Activated CD4-positive, CD25-positive, alpha-beta regulatory T cell (primary cell): ENCODE measurements at places on chromosomes 7 and 10.

GRCh38 chr10:79387466-79387973 is 40.3 kb downstream of the PPIF start:
- DNase-seq, result no peak

- no peak for DNase-seq
These were observed 26.5 kb upstream of the TRIL start for GRCh38 chr7:28984631-28985030.

DNA sequence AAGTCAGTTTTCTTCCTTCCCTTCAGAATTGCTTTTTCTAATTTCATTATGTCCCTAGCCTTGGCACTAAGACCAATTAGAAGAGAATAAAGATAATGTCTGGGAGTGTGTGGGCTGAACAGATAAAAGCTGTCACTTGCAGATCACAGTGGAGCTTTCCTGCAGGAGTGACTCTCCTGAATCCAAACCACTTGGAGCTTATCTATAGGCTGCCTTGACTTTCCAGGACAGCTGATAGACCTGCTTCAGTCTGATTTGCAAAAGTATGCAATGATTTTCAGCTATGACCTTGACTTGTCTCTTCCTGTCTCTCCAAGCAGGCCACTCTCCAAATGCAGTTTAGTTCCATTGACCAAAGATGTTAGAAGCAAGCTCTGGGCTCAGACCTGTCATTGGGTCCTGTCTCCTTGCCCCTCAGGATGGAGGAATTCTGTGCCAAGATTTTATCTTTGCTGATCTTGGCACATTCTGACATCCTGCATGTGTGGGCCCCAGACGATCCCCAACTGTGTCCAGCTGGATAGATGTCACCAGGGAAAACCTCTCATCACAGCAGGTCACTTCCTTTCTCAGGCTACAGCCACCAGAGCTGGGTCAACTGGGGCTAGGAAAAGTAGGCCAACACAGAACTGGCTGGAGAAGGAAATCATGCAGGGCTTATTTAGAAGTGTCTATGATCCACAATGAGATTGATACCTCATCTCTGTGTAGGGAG is 120.9 kb upstream of the ZNF438 start:
- DNase-seq, result no peak

GRCh38 chr7:8114175-8114574 is 145.6 kb downstream of the GLCCI1 start:
- DNase-seq, result no peak

GRCh38 chr7:128858380-128859231 is 4.0 kb upstream of the ATP6V1F start:
- DNase-seq, result no peak

GRCh38 chr10:5534880-5535856 is 10.4 kb downstream of the CALML3 start:
- DNase-seq, result no peak

DNA sequence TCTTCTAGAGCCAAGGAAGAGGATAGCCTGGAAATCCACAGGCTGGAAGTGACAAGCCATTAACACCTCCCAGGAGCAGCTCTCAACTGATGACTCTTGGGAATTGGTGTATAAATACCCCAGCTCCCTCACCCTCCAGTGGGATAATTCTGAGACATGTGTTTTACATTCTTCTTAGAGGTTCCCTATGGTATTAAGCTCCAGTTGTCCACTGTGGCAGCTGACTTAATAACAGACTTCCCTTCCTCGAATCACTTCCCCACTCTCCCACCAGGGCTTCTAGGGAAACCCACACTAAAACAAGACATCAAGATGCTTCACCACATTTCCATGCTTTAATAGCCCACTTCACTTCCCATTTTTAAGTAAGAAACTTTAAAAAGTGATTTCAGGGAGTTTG is 47.2 kb downstream of the FAM107B start:
- no peak for DNase-seq

GRCh38 chr7:142498364-142498763 is 240.5 kb upstream of the PRSS58 start:
- DNase-seq, result no peak

- DNase-seq, result no peak
These were observed 18.3 kb upstream of the AGAP5 start for GRCh38 chr10:73716251-73716650.

DNA sequence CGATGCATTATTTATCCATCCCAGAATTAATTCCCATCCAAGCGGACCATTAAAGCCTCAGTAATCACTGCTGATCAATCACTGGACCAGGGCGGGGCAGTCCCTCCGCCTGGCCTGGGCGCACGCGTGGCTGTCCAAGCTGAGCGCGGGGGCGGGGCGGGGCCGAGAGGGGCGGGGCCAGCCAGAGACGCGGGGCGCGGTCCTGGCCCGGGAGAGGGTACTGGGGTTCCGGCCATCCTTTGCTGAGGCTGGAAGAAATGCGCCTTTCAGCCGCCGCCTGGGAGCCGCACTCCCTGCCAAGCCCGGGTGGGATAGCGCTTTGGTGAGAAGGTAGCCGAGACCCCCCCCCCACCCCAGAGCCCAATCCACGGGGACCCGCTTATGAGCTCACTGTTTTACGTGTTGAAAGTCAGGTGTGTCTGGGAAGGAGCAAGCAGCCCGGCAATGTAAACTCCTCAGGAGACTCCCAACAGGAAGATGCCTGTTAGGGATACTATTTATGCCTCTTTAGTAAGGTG is at the start of gene ARHGAP22:
Gene ARHGAP22 (minus strand): TSS at position 83 of the 518 bp plus-strand sequence. CDS start 277 bp downstream, outside the sequence.
- no peak for DNase-seq

DNA sequence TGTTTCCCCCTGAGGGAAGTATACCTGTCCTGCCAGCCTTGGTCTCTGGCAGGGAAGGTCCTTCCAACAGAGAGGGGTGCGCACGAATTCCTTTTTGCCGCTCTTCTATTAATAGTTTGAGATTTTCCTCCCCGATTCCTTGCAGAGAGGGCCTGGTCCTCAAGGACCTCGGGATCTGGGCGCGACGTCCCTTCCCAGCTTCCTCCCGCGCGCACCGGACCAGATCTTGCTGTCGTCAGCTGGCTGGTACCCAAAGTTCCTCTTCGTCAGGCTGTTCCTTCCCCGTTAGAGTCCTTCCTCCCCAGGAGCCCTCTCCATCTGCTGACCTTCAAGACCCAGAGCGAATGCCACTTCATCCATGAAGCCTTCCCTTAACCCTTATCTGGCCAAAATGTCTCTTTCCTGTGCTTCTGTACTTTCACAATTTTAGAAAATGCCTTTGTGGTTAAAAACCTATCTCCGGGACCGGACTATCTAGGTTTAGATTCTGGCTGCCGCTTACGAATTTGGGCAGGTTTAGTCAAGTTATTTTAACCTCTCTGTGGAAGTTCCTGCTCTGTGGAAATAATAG is 851 bp upstream of the GOT1 start:
- DNase-seq, result no peak
